Amniotic stem cell (primary cell): ENCODE measurements at places on chromosomes 11 and 22.

GRCh38 chr11:95088946-95089619 lies 563 bp upstream of the ENDOD1 start:
- no peak for DNase-seq

DNA sequence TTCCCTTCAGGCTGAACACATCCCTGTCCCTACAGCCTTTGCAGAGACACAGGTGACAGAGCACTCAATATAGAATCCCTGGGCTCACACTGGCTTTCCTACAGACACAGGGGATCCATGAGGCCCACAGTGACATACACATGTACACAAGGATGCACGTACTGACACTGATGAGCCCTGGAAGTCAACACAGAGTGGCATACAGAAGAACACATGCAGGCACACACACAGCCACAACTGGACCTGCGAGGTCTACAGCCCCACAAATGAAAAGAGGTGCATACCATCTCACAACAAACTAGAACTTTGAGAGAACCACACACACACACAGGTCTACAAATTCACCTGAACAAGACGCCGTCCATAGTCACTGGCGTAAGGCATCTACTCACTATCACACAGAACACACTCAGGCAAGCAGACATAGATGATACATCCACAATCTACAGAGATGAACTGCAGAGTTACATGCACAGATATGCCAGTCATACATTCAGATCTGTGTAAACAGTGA lies 3.5 kb upstream of the ZNF74 start:
- no peak for DNase-seq

GRCh38 chr11:111878385-111878848 lies 548 bp downstream of the FDXACB1 start:
- DNase-seq: no peak

- no peak for DNase-seq
Observed at GRCh38 chr11:28090052-28090749, 17.8 kb downstream of the KIF18A start.

DNA sequence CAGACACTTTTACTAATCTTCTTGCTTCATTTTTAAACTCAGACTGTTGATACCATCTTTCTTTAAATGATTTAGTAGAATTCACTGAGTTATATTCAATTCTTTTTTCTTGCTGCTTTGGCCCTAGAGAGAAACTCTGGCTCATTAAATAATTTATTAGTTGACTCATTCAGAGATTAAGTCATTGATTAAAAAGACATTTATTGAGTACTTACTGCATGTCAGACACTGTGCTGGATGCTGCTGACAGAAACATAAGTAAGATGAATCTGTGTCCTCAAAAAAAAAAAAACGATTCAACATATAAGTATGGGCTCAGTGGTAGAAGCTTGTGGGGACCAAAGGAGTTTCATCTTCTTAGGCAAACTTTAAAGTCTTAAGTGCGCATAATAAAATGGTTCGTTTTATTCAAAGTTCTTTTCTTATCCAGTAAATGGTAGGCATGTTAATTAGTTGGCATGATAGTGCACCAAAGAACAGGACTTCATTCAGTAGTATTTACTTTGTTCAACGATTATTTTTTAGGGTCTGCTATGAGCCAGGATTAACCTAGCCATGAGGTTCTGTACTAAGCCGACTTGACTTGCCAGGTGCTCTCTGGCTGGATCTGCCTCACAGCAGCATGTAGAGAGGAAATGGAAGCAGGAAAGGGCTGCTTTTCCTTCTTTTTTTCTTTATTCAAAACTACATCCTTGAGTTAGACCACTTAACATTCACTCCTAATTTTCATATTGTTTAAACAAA lies 281.0 kb upstream of the CTSC start:
- no peak for DNase-seq

DNA sequence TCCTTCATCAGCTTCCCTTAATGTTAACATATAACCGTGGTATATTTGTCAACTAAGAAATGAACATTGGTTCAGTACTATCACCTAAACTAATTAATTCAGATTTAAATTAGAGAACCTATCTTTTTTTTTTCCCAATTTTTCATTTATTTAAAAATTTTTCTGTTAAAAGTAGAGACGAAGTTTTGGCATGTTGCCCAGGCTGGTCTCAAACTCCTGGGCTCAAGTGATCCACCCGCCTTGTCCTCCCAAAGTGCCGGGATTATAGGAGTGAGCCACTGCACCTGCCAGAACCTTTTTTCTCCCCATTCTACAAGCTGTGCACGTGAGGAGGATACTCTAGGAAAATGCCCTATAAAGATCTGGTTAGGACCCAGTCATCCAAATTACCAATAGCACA lies 3.6 kb downstream of the EI24 start:
- DNase-seq: no peak

- no peak for DNase-seq
Observed at GRCh38 chr11:45473341-45473895, 187.3 kb upstream of the SYT13 start.

GRCh38 chr22:38228873-38229740 lies 27.3 kb downstream of the MAFF start:
- DNase-seq: no peak

DNA sequence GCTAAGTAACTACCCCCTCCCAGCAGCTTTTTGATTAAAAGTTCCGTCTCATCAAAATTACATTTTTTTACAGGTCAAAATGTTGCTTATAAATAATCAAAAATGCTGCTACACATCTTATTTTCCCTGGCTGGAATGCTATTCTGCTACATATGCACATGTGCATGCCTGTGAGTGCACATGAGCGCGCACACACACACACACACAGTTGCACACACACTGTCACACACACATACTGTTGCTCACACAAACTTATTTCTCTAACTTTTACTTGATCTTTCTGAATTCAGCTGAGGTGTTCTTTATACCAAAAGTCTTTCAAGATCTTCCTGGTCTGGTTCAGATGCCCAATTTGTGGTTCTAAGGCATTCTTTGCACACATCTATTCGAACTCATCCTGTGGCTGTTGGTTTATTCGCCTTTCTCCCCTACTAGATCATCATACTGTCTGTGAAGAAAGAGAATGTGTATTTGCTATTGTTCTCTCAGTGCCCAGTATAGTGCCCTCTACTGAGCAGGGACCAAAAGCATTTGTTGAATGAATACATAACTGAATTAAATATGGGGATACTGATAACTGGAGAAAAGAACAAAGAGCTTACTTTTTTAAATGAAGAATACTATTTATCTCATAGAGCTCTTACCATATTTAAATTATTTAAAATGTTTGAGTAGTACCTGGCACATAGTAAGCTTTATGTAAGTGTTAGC lies 68.1 kb upstream of the CCDC179 start:
- no peak for DNase-seq

GRCh38 chr22:19105867-19106802 lies 16.1 kb downstream of the DGCR2 start:
- no peak for DNase-seq

- no peak for DNase-seq
Observed at GRCh38 chr11:94224078-94224477, 80.3 kb upstream of the IZUMO1R start.

DNA sequence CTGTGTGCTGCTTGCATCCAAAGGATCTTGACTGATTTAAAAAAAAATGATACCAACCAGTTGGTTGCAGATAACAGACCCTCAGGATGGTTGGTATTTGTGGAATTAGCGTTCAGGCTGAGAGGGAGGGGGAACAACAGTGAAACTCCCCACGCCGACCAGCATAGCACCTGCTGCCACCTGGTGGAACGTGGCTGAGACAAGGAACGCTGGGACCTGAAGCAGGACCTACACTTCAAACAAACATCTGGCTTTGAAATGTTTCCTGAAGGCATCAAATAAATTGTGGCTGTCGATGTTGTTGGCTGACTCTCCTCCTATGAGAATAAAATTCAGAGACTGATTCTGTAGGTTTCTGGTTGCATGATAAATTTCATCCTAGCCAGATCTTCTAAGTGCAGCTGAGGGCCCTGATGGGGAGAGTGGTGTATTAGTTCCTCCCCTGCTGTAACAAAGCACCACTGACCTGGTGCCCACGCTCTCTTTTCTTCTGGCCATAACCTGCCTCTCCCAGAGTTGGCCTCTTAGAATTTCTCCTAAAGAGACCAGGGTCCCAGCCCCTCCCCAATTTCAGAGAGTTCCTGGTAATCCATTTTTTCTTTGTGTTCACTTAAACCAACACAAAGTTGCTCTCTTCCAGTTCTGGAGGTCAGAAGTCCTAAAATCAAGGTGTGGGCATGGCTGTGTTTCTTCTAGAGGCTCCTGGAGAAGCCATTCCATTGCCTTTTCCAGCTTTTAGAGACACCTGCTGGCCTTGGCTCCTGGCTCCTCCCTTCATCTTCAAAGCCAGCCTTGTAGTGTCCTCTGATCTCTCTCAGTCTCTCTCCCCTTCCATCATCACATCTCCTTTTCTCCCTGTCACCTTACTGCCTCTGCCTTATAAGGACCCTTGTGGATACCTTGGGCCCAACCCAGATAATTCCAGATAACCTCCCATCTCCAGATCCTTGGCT lies 17.3 kb downstream of the APOL2 start:
- no peak for DNase-seq

DNA sequence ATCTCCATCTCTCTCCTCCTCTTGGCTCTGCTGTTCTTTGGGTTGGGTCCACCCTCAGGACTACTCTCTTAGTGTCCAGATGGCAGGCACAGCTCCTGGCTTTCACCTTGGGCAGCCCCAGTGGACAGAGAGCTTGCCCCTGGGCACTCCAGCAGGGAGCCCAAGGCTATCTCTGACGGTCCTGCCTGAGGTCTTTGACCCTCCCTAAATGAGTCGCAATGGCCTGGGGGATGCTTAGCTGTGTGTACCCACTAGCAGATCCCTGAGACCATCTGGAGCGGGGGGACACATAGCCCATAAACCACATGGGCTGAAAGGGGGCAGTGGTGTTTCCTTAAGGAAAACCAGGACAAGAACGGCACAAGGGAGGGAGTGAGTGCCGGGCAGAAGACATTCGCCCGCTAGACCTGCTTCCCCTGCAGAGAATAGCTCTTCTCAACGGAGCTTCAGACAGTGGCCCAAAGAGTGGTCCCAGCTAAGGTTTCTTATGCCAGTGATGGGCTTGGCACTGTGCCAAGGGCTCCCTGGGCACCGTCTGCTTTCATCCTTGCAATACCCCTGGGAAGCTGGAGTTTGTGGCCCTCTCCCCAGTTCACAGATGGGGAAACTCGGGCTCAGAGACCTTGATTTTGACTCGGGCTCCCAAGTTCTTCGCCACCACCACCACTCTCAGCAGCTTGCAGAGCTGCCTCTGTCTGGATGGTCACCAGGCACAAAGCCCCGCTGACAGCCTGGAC lies 53.9 kb upstream of the ANO1 start:
- DNase-seq: no peak

DNA sequence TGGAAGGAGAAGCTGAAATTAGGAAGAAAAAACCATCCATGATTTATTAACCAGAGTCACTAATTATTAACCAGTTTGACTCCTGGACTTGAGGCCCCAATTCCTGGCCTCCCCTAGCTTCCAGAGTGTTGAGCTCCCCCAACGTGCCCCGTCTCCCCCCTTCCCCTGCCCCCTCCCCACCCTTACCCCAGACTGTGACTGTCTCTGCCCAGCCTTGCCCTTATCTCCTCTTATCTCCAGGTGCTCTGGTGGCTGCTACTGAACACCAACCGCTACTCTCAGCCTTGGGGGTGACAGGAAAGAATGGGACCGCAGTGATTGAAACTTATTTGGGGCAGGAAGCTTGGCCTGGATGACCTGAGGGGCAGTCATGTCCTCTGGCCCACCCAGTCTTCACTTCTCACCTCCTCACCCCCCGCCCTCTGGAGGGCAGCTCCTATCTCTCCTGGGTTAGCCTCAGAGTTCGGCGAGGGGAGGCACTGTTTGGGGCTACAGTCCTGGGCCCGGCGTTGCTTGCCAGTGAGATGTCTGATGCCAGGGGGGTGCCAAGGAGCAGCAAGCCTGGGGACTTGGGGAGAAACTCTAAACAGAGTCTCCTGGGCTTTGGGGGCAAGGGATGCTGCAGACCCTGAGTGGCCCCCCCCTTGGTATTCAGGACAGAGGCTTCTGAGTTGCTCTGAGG lies 15.5 kb downstream of the NECTIN1 start:
- DNase-seq: no peak

DNA sequence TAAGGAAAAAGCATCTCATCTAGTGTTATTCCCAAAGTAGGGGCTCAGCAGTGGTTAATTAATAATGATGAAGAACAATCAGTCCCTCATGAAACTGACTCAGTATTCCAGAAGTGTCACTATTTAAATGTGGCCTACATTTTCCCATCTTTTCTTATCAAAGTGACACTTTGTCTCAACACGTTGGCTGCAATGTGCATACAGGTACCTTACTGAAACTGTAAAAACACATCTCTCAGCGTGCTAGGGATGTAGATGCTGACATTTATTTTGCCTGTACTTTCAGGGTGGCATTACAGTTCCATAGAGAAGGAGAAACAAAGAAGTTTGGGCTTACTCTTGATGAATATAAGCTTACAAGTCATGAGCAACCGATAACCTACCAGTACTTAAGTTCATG lies 58.3 kb upstream of the FAT3 start:
- no peak for DNase-seq

GRCh38 chr11:117924631-117925170 lies 4.5 kb downstream of the TMPRSS13 start:
- no peak for DNase-seq

DNA sequence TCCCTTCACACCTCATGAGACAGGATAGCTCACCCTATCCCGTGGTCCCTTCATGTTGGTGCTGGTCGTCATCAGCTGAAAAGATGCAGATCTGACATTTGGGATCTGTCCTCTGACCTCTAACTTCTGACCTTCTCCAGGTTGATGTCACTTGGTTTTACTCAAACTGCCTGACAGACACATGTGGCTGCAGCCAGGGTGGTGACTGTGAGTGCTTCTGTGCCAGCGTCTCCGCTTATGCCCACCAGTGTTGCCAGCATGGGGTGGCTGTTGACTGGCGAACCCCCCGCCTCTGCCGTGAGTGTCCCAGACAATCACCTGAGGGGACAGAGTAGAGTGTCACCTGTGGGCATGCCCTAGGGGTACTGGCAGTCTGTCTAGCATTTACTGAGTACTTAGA lies 49.7 kb downstream of the OTOG start:
- DNase-seq: no peak

- DNase-seq: no peak
Observed at GRCh38 chr11:76314741-76315090, 66.2 kb downstream of the THAP12 start.
